Dermis lymphatic vessel endothelial cell (primary cell): ENCODE measurements at places on chromosomes 1 and 21. TPM values are rescaled to one million over a fixed set of nuclear protein-coding genes. Genes with fewer than 3 reads are reported as not detected.

Gene ADAM30
- total RNA-seq: not detected in 2 replicates

Gene F13B
- not detected in 2 replicates for total RNA-seq

Gene IQGAP3
- total RNA-seq: 2.4 and 2.8 TPM in 2 replicates

Gene FAM131C
- 0.11 TPM in 1 of 2 replicates, not detected in the other for total RNA-seq

Gene LRRN2
- total RNA-seq: not detected in 2 replicates

Gene SMIM1
- 0.17 and 0.43 TPM in 2 replicates for total RNA-seq

Gene ACBD6
- total RNA-seq: 53.2 and 67.9 TPM in 2 replicates

Gene NBPF6
- not detected in 2 replicates for total RNA-seq

Gene AIRE
- total RNA-seq: not detected in 2 replicates

Gene RNF223
- total RNA-seq: not detected in 2 replicates

Gene OR2T29
- not detected in 2 replicates for total RNA-seq

Gene LCE1F
- not detected in 2 replicates for total RNA-seq

Gene INSRR
- not detected in 2 replicates for total RNA-seq

Gene CRABP2
- not detected in 2 replicates for total RNA-seq

Gene ZYG11A
- total RNA-seq: under 0.01 and 0.33 TPM in 2 replicates

Gene C8A
- total RNA-seq: not detected in 2 replicates

Gene HHIPL2
- total RNA-seq: under 0.01 TPM in 1 of 2 replicates, not detected in the other

Gene SERTAD4
- under 0.01 and 0.11 TPM in 2 replicates for total RNA-seq

Gene STXBP3
- total RNA-seq: 55.8 and 78.1 TPM in 2 replicates

Gene SNIP1
- total RNA-seq: 13.8 and 15.3 TPM in 2 replicates

Gene TFF3
- total RNA-seq: 163 and 275 TPM in 2 replicates

Gene ARTN
- total RNA-seq: not detected in 2 replicates

Gene PROK1
- total RNA-seq: not detected in 2 replicates

Gene APOBEC4
- total RNA-seq: not detected in 2 replicates

Gene FCRL5
- not detected in 2 replicates for total RNA-seq

Gene NUP210L
- total RNA-seq: 0.11 and 0.17 TPM in 2 replicates

Gene LAD1
- total RNA-seq: 0.22 TPM in 1 of 2 replicates, not detected in the other

Gene TNFSF4
- total RNA-seq: 1.4 and 1.8 TPM in 2 replicates

Gene GUCA2B
- not detected in 2 replicates for total RNA-seq

Gene TENT5C
- 0.69 and 1.7 TPM in 2 replicates for total RNA-seq

Gene IL12RB2
- total RNA-seq: 0.11 TPM in 1 of 2 replicates, not detected in the other

Gene RPTN
- not detected in 2 replicates for total RNA-seq

Gene C2CD4D
- 0.11 and 0.26 TPM in 2 replicates for total RNA-seq

Gene FGR
- total RNA-seq: 0.22 and 0.26 TPM in 2 replicates

Gene SYT2
- total RNA-seq: not detected in 2 replicates

Gene KHDRBS1
- total RNA-seq: 47.8 and 60.2 TPM in 2 replicates

Gene DIRAS3
- total RNA-seq: 0.54 and 0.95 TPM in 2 replicates

Gene ACTN2
- not detected in 2 replicates for total RNA-seq

Gene GBP7
- total RNA-seq: not detected in 2 replicates

Gene NTRK1
- not detected in 2 replicates for total RNA-seq

Gene CREG1
- 48.0 and 54.0 TPM in 2 replicates for total RNA-seq

Gene SH2D2A
- not detected in 2 replicates for total RNA-seq

Gene TMEM52
- not detected in 2 replicates for total RNA-seq

Gene AQP10
- not detected in 2 replicates for total RNA-seq

Gene MPZ
- 1.3 and 1.7 TPM in 2 replicates for total RNA-seq

Gene KCNK1
- 0.09 TPM in 1 of 2 replicates, not detected in the other for total RNA-seq

Gene C1orf94
- total RNA-seq: not detected in 2 replicates

Gene LEMD1
- total RNA-seq: not detected in 2 replicates

Gene PLA2G4A
- total RNA-seq: 14.8 and 15.7 TPM in 2 replicates

Gene NBPF4
- not detected in 2 replicates for total RNA-seq

Gene DNALI1
- 0.26 and 0.65 TPM in 2 replicates for total RNA-seq

Gene PSMB4
- 426 and 457 TPM in 2 replicates for total RNA-seq

Gene NT5C1A
- not detected in 2 replicates for total RNA-seq
